ENCODE measurements at places on chromosomes 3 and 15.

DNA sequence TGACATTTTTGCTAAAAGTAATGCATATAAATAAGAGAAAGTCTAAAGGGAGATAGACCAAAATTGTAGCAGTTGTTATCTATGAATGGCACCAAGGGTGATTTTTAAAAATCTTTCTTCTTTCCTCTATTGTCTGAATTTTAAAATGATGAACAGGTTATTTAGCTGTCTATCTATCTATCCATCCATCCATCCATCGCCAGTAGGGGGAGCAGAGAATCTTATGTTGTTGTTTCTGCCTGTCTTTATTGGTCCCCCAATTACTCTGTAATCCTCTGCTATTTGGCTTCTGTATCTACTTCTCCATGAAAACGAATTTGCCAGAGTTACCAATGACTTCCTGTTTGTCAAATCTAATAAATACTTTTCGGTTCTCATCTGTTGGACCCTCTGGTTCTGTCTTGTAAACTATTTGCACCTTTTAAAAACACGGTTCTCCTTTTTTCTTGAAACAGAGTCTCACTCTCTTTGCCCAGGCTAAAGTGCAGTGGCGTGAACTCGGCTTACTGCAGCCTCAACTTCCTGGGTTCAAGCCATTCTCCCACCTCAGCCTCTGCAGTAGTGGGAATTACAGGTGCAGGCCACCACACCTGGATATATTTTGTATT is 86.0 kb downstream of the ECT2 start:
- DNase-seq, result peak; percentile 74

DNA sequence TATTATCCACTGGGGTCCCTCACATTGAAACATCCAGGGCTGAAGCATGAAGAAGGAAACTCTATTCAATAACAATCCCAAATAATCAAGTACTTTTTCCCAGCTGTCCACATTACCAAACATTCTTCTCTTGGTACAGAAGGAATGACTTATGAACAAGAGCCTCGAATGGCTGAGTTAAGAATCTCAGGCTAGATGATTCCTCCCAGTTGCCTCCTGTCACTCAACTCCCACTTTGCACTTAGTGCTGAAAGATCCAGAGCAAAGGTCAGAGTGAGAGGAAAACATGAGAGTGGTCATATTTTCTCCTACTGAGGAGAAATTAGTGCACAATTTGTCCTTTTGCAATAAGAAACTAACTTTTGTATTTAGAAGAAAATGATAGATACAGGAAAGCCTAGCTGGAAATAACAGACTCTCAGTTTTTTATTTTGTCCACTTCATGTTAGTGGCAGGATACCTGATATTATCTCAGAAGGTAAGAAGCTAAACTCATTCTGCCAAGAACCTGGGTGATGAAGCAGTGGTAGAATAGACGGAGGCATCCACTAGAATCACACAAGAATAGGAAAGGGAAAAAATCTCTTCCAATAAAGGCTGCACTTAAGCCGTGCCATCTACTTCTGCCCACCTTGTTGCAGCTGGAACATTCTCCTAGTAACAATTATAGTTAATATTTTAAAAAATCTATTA is 46.2 kb downstream of the GADL1 start:
- DNase-seq, result no peak

- no peak for DNase-seq
Observed at GRCh38 chr15:55990516-55990915, 2.9 kb downstream of the NEDD4 start.

DNA sequence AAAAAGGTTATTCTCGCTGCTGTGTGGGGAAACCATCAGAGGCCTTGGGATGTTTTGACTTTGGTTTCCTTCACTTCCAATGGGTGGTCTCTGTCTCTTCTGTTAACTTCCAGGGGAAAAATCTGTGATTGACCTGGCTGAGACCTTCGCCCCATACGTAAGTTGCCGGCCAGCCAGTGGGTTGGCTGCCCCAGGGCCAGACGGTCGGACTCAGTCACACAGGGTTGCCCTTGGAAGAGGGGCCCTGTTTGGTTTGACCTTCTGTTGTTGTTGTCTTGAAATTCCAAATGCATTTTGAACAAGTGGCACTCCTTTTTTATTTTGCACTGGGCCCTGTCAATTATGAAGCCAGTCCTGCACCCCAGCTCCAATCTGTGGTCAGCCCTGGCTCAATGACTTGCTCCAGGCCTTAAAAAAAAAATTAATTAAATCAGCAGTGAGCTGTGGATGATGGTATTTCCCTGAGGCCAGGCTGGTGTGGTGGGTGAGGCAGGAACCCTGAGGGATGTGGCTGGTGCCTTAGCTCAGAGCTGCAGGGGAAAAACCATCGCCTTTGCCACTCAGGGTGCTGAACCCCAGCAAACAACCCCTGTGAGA is 4.5 kb downstream of the FAM107A start:
- no peak for DNase-seq

DNA sequence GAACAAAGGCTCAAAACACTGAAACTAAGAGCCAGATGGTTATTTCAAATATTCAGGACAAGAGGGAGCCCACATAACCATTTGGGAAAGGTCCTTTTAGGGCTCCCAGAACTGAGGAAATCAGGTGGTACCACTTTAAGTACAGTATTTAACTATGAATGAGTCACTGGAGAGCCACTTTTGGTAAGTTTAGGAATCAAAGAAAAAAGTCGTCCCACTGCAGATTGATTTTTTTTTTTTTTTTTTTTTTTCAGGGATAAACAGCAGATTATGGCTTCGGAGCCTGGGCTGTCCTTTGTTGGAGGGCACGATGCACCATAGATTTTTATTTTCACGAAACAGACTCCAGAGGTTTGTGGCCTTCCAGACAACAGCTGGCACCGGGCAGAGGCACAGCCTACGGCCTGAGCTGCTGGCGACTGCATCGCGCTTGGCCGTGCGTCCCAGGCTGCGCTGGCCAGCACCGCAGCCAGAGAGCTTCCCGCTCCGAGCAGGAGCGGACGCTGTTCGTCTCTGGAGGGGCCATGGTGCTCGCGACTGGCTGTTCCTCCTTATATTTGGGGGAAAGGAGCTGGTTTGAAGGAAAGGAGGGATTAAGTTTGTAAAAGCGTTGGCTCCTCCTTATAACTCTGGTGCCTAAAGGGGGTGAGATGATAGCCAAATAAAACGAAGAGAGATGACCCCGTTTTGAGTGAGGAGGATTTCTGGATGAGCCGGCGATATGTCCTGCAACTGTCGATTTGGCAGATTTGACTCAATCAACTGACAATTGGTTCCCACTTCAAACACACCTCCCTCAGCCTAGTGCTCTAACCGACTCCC is 152.9 kb upstream of the GOLIM4 start:
- DNase-seq, result no peak

DNA sequence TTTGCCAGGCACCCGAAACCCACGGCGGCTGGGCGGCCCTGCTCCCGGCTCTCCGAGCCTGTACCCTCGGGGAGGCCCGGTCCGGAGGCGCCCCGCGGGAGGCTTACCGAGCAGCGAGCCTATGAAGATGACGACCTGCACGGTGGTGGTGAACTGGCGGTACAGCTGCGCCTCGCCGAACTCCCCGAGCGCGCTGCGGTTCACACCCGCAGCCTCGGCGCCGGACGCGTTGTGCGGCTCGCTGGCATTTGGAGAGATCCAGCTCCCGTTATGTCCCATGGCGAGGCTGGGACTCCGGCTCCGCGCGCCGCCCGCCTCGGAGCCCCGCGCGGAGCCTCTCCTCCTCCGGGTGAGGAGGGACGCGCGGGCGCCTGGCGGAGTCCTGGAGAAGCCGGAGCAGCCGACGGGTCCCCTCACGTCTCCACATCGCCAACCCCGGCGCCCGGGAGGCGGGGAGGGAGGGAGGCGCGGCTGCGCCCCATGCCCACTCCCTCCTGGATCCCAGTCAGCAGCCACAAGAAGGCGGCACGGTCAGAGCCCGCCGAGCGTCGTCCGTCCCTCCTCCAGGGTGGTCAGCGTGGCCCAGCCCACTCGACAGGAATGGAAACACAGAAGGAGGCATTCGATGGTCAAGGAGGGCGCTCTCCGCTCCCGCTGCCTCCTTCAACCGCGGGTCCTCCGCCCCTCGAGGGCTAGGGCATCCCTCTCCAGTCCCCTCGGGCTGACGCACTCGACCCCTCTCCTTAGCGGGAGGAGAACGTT is at the start of gene GPR176:
GPR176 (minus strand) TSS at position 519 of the 762 bp plus-strand sequence; CDS start at position 279, 240 bp downstream.
- DNase-seq, result no peak

GRCh38 chr15:64897345-64897985 is 14.2 kb upstream of the ANKDD1A start:
- no peak for DNase-seq

- DNase-seq, result no peak
Observed at GRCh38 chr3:59990915-59991314, 941.1 kb upstream of the CFAP20DC start.

DNA sequence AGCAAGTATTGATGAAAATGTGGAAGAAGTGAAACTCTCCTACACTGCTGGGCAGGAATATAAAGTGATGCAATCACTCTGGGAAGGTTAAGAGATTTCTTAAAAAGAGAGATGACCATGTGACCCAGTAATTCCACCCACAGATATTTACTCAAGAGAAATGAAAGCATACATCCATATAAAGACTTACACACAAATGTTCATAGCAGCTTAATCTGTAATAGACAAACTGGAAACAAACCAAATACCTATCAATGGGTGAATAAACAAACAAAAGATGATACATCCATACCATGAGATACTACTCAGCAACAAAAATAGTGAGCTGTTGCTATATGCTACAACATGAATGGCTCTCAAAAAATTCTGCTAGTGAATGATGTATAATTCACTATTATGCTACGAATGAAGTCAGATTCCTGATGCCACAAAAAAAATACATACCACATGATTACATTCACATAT is 463.3 kb downstream of the MAGI1 start:
- no peak for DNase-seq

- DNase-seq, result no peak
Observed at GRCh38 chr3:35724106-35724505, 84.8 kb downstream of the ARPP21 start.

GRCh38 chr15:83318861-83319415 is 34.5 kb upstream of the BNC1 start:
- no peak for DNase-seq

DNA sequence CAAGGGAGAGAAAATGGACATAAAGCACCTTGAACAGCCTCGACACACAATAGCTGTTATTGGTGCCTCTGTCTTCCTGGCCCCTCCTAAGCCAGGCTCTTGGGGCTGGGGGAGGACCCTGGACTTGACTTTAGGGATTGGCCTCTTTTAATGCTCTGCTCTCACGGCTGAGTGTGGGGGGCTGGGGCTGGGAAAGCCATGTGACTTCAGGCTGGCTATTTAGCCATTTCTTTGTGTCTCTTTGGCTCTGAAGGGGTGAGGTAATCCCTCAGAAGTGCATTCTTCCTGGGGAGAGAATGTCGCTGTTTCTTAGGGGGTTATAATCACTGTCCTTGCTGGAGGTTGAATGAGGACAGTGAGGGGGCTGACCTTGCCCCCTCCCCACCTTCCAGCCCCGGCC is 26.2 kb downstream of the MAGEF1 start:
- DNase-seq, result no peak

DNA sequence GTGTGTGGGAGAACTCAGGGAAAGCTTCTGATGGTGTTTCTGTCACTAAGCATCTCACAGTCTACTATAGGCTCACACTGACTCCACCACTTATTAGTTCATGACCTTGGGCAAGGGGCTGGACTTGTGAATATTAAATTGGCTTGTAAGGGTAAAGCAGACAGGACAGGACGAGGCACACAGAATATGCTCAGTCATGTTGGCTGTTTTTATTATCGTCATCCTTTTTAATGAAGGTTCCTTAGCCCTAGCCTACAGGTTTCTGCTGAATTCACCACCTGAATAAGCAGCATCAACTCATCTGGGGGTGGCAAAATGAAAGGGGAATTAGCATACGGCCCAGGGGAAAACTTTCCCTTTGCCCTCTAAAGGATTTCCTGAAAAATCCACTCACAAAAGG is 39.6 kb upstream of the LIPC start:
- no peak for DNase-seq

DNA sequence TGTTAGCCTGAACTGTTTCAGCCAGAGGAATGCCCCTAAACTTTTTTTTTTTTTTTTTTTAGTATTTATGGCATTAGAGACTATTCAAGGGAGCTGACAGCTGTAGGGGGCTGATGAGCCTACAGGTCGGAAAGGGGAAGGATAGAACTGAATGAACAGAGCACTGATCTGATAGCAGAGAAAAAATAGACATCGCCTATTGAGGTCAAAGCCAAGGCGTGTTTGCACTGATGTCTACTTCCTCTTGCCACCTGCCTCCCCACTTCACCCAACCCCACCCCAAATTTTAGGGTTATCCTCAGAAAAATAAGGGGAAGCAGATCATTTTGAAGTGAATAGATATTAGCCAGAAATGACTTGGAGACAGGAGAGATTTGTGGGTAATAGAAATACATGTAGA is 3.0 kb upstream of the ZMAT3 start:
- DNase-seq, result peak; percentile 30

DNA sequence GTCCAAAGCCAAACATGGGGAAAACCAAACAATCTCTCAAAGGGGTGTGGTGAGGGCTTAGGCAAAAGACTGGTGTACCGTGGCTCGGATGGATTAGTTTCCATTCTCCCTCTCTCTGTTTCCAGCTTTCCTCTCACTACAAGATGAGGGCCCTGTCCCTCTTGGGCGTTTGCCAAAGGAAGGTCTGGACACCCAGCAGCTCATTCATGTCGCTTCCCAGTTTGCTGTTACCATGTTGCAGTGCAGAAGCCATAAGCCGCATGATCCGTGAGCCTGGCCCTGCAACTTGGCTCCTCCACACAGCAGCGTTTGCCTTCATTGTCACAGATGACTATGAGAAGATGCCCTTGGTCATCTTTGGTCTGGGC is 92.2 kb downstream of the APBA2 start:
- DNase-seq, result no peak

GRCh38 chr3:121431726-121432517 is 113.9 kb downstream of the POLQ start:
- DNase-seq, result peak; percentile 71

DNA sequence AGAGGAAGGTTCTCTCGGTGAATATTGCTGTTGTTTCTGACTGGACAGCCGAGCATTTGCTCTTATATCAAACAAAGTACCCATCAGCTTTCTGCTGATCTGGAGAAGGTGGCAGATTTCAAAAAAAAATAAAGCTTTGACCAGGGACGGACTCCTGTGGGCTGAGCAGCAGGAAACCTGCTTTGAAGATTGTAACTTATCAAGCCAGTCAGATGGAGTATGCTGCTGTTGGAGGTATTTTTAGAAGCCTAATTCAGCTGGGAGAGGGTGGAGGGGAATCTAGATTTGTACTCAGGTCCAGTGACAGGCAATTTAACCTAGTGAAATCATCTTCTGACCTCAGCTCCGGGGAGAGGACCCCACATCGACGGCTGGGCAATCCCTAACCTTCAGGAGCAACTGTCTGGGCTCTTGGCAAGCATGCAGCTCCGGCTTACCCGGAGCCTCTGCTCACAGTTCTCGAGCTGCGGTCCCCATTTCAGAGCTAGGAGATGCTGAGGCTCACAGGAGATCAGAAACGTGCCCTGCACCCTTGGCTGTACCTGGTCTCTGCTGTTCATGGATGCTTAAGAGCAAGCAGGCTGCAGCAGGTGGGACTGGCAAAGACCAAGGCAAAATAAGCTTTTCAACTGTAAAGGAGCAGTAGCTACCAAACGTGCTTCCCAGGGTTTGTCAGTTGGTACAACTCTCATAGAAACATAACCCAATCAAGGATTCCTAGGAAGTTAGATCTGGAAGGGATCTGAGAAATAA is 89.3 kb upstream of the ST8SIA2 start:
- DNase-seq, result no peak

All from NAMALWA (cell line).